Chondrocyte (in vitro differentiated cells): ENCODE measurements at places on chromosomes 7 and 10. TPM values are rescaled to one million over a fixed set of nuclear protein-coding genes. Genes with fewer than 3 reads are reported as not detected.

GRCh38 chr10:62454687-62455397 is 80.7 kb downstream of the ZNF365 start:
- no peak for DNase-seq

ODAD2 gene
- total RNA-seq = 1.0 to 3.8 TPM (median 1.1 TPM) in 3 replicates

- DNase-seq = no peak
Measured at GRCh38 chr7:111841596-111842205, 279.4 kb upstream of the IMMP2L start.

WDR86 gene
- total RNA-seq = not detected in 3 replicates

DNA sequence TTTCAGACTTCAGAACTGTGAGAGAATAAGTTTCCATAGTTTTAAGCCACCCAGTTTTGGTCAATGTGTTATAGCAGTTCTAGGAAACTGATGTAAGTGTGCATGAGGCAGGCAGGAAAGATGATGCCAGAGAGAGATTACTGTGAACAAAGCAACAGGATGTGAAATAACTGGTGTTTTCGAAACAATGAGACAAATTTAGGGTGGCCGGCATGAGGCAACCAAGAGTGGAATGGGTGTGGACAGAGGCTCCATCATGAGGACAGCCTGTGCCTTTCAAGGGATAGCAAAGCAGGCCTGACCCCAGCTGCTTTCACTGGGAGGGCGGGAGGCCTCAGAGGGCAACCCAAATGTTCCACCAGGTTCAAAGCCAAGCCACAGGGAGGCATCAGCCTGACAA is 67.3 kb upstream of the UCN3 start:
- no peak for DNase-seq

WNT16 gene
- total RNA-seq = not detected in 3 replicates

DMBT1 gene
- 0.13 to 0.34 TPM (median 0.17 TPM) in 3 replicates for total RNA-seq

DNA sequence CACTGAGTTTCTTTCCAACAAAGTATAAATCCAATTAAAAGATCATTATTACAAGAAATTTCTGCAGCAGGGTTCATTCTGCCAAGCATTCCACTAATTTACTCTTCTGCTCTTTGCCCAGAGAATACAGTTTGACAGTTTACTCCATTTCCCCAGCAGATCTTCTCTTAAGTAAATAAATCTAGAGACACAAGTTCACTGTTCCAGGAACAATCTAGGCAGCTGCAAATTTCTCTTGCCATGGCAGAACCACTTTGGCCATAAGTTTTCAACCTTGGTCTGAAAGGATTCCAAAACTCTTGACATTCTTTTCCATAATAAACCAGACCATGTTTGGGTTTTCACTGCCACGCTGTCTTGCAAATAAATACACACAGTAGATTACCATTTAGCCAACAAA is 11.5 kb downstream of the RGS10 start:
- no peak for DNase-seq

GALNT17 gene
- total RNA-seq = 20.6 to 24.4 TPM (median 24.2 TPM) in 3 replicates

MYL10 gene
- total RNA-seq = 3.4 to 5.1 TPM (median 4.7 TPM) in 3 replicates

- no peak for DNase-seq
Measured at GRCh38 chr7:30231271-30231670, 53.1 kb upstream of the ZNRF2 start.

GPR26 gene
- total RNA-seq = not detected in 3 replicates

- DNase-seq = no peak
Measured at GRCh38 chr10:79582096-79582495, 21.9 kb upstream of the SFTPA2 start.

DNA sequence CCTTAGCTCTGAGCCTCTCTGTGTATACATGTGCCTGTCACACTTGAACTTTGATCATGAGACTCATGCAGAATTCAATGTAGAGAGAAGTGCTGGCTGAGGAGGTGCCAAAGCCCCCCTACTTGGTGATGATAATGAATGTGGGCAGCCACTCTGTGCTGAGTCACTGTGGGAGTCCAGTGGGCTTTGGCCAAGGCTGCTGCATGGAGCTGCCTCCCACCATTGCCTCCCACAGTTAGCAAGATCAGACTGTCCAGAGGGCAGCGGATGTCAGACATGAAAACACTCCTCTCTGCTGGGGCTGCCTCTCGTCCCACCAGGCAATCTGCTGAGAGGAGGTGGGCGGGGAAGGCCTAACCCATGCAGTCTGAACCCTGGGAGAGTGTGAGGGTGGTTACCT is 180.3 kb downstream of the SH2D4B start:
- DNase-seq = no peak

GFRA1 gene
- total RNA-seq = 35.7 to 79.7 TPM (median 73.3 TPM) in 3 replicates

GOLGA7B gene
- 0.12 to 0.27 TPM (median 0.13 TPM) in 3 replicates for total RNA-seq

GRCh38 chr10:12622016-12622415 is 272.7 kb downstream of the CAMK1D start:
- DNase-seq = no peak

CYP3A4 gene
- total RNA-seq = not detected in 3 replicates

DNA sequence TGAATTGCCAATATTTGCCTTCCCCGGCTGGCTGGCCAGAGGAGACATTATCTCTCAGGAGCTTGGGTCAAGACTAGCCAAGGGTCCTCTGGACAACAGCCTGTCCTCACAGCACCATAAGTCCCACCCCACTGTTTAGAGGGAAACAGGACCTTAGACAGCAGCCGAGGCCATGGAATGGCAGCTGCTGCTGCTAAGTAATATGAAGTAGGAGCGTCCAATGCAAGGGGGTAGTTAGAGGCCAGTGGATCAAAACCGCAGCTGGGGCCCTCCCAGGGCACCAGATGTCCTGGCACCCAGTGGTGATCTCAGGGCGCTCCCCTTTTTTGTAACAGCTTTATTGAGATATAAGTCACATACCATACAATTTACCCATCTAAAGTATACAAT is 12.9 kb upstream of the KCP start:
- no peak for DNase-seq

DNA sequence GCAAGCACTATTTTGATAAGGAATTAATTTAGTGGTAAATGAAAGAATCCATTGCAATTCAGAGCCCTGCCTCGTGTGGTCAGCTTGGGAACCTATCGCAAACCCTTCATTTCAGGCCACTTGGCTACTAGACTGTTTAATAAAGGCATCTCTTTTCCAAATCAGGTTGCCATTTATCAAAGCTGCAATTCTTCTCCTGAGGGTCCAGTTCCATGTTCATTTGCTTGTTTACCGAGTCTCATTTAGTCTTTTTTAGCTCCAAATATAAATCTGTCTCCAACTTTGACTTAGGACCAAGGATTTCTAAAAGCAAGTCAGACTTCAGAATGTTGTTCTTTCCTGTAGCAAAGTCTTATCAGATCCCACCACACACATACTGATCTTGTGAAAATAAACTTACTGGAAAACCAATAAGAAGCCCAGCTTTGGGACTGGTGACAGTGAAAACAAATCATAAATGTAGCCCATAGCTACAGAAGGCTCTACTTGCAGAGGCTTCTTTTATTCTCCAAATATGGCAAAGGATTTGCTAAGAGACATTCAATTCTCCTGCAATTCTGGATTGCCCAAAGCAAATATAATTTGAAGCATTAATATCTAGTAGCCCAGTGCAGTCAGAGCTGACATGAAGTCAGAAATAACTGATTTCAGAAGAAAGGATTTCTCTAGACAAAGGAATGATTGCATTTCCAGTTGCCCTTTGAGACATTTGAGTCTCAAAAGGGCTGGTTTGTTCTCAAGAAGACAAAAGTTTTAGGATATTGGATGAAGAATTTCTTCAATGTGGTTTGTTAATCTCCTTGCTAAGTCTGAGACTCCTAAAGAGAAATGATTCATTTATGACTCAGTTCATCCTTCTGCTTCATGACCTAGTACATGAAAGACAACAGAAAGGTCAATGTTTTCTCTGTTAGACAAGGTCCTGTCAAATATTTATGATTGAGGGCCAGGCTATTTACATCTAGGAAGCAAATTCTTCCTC is 28.0 kb downstream of the PPP1R3C start:
- DNase-seq = no peak

DNA sequence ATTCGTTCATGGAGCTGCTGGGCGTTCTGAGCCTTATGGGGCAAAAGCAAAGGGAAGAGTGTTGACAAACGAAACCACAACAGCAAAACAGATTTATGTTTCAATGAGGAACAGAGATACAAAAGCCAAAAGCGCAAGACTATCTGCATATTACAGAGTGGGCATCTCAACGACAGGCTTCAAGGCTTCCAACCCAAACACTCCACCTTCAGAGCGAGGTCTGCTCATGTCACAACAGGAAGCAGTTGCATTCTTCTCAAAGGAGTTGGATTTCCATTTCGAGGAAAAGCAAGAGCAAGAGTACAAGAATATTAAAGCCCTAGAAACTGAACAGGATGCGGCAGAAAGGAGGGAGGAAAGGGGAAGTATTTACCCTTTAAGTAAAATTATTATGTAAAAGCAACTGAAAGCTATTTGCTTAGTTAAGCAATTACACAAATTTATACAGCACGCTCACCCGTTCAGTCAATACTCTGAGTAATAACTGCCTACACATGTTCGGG is 189.3 kb downstream of the ELMO1 start:
- no peak for DNase-seq

GRCh38 chr7:121372376-121373010 is 23.6 kb downstream of the FAM3C start:
- no peak for DNase-seq

BAZ1B gene
- 64.9 to 74.9 TPM (median 65.5 TPM) in 3 replicates for total RNA-seq

ACHE gene
- 1.4 to 2.9 TPM (median 2.6 TPM) in 3 replicates for total RNA-seq

HMX2 gene
- not detected in 3 replicates for total RNA-seq

- DNase-seq = no peak
Measured at GRCh38 chr10:7474388-7474787, 63.6 kb upstream of the SFMBT2 start.

DNA sequence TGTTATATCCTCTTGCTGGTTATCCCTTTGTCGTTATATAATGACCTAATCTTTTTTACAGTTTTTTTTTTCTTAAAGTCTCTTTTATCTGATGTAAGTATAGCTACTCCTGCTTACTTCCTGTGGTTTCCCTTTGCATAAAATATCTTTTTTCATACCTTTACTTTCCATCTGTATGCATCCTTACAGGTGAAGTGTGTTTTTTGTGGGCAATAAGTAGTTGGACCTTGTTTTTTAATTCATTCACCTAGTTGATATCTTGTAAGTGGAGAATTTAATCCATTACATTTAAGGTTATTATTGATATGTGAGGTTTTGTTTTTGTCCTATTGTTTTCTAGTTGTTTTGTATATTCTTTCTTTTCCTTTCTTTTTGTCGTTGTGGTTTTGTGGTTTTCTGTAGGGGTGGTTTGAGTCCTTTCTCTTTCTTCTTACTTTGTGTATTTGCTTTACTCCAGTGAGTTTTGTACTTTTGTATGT is 168.6 kb downstream of the MLLT10 start:
- DNase-seq = no peak

DNA sequence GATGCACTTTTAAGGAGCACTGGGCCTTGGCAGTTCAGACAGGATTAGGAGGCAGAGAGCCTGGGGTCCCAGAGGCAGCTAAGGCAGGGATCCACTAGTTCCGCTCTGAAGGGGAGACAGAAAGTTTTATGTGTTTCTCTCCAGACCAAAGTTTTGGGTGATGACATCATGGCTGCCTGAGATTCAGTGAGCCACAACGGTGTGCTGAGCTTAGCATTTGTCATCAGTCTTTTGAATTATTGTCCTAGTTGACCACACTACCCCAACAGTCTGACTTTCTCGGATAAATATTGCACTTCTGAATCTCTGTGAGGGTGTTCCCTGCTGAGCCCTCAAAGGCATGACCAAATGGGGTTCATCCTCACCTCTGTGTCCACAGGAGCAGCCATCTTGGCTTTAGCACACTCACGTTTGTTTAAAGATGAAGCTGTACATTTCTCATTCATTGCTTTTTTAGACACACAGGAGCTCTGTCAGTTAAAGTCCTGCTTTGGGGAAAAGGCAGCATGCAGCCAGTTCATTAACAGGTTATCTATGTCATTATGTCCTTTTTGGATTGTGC is 297.7 kb upstream of the LRGUK start:
- DNase-seq = no peak
